Non-pigmented ciliary epithelial cell (primary cell): ENCODE measurements at places on chromosomes 16 and 17.

- DNase-seq = no peak
Observed at GRCh38 chr16:52366983-52367382, 180.0 kb downstream of the TOX3 start.

DNA sequence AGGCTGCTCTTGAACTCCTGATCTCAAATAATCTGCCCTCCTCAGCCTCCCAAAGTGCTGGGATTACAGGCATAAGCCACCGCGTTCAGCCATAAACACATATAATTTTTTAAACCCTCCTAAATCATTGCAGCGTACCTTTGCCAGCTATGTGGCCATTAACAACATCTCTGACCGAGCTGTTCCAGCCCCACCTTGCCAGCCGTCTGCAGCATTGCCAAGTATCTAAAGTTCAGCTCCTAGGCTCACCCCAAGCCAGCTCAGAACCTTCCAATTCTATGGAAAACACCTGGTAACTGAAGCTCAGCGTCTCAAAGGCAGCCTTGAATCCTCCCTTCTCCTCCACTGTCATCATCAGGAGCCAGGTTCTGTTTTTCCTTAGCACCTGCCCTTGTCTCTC, 5.1 kb upstream of the MEIOB start:
- DNase-seq = no peak

DNA sequence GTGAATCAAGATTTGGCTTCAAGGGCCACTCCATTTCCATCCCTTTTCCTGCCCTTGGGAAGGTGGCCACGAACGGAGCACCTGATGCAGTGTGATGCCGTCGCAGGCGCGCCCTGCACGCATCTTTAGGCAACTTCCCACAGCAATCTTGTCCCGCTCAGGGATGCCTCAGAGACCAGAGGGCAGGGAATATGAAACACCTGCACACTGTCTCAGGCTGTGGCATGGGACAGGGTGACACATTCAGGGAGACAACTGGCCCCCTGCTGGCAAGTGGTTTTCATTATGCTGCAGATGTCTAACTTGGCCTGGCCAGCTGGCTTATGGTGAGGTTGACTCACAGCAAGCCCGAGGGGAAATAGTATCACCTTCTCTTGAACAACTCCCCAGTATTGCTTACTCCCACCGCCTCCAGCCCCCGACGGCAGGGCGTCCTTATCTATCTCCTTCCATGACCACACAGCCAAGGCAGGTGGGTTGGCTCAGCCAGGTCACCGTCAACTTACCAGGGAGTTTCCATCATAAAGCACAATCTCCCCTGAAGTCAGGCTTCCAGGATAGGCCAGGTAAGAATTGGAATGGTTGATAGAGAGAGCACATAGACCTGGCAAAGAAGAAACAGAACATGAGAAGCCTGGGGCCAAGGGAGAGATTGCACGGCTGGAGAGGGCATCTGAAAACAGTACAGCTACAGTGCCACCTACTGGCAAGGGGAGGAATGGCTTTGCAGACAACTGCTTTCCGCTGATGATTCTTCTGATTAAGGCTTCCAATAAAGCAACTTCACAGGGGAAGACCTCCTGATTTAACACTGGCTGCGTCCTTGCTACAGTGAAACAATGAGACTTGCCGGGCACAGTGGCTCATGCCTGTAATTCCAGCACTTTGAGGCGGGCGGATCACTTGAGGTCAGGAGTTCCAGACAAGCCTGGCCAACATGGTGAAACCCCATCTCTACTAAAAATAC, 21.1 kb downstream of the WIPI1 start:
- peak; percentile 58 for DNase-seq

GRCh38 chr17:71413935-71414334, 706.9 kb upstream of the SOX9 start:
- no peak for DNase-seq

- no peak for DNase-seq
Observed at GRCh38 chr17:44115585-44116415, 7.6 kb downstream of the HDAC5 start.

DNA sequence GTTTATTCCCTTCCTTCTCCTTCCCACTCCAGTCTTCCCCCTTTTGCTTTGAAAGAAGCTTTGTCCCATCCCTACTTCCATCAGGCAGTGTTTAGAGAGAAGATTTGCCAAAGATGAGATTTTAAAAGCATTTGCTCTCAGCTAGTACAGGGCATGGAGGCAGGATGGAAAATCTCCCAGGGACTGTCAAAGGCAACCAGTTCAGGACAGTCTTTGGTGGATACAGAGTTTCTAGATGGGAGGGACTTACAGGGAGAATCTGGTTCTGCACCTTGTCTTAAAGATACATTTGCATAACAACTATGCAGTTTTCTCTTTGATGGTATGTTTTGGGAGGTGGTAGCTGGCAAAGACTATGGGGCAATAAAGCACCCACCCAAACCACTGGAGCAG, 26.2 kb downstream of the CHD9 start:
- no peak for DNase-seq

GRCh38 chr17:29514792-29515191, 52.0 kb downstream of the ABHD15 start:
- DNase-seq = no peak

GRCh38 chr17:60857556-60858080, 180.0 kb downstream of the BCAS3 start:
- DNase-seq = no peak

DNA sequence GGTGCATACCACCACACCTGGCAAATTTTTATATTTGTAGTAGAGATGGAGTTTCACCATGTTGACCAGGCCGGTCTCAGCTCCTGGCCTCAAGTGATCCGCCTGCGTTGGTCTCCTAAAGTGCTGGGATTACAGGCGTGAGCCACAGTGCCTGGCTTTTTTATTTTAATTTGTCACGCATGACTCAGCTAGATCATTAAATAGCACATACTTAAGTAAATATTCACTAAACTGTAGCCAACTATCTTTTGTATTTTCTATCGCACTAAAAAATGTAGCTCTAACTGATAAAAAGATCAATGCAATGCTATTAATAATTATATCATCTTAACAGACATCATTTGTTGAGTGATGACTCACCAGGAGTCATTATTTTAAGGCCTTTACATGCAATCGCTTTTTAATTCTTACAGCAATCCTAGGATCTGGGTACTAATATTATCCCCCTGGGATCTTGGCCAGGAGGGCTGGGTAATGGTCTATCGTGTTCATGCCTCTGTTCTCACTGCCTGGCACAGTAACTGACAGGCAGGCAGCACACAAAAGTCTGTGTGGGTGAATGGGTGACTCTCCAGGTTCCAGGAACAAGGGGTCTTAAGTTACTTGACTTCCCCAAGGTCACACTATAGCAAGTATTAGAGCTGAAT, 693.5 kb upstream of the EEF2KMT start:
- no peak for DNase-seq

GRCh38 chr16:81180578-81180977, 57.9 kb upstream of the BCO1 start:
- DNase-seq = no peak

- DNase-seq = no peak
Observed at GRCh38 chr16:81216706-81217105, 21.8 kb upstream of the BCO1 start.

GRCh38 chr16:53991754-53992378, 287.9 kb downstream of the FTO start:
- peak; percentile 32 for DNase-seq

DNA sequence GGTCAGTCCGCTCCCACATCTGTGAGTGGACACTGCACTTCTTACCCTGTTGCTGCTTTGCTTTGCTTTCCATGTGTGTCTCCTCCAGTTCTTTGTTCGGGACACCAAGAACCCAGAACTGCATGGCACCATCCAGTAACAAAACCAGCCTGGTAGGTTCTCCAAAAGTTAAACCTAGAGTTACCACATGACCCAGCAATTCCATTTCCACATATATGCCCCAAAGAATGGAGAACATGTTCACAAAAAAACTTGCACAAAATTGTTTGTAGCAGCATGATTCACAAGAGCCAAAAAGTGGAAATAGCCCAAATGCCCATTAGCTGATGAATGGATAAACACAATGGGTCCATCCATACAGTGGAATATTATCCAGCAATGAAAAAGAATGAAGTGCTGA, 10.3 kb upstream of the CCL22 start:
- no peak for DNase-seq

GRCh38 chr17:41377546-41377945, 4.6 kb downstream of the KRT34 start:
- no peak for DNase-seq

- DNase-seq = no peak
Observed at GRCh38 chr17:68509141-68510057, 2.8 kb upstream of the PRKAR1A start.

- DNase-seq = no peak
Observed at GRCh38 chr16:28188085-28188916, 23.5 kb downstream of the XPO6 start.

DNA sequence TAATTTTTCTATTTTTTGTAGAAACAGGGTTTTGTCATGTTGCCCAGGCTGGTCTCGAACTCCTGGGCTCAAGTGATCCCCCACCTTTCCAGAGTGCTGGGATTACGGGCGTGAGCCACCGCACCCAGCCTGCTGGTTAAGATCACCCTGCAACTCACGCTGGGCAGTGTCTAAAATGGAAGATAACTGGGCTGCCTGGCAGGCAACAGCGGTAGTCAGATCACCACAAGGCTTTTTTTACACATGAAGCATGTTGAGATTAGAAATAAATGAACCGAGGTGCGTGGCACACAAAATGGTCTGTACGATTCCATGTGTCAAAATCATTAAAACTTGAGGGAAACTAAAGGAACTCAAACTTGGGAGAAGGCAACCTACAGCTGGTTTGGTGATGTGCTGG, 26.7 kb downstream of the ZNF276 start:
- DNase-seq = no peak

DNA sequence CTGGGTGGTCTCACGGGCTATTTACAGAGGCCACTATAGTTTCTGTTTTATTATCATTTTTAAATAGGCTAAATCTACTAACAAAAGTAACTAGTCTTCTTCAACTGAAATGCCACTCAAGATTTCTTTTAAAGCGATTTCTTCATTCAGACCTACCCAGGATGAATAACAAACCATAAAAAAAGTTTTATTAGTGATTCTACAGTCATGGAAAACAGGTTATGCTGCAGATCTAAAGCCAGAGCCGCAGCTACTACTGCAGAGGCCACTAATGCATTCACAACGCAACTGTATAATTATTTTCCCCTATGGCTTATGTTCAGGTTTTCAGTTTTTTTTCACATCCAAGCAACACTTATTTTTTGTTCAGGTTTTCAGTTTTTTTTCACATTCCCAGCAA, 136.2 kb upstream of the AXIN2 start:
- DNase-seq = no peak

DNA sequence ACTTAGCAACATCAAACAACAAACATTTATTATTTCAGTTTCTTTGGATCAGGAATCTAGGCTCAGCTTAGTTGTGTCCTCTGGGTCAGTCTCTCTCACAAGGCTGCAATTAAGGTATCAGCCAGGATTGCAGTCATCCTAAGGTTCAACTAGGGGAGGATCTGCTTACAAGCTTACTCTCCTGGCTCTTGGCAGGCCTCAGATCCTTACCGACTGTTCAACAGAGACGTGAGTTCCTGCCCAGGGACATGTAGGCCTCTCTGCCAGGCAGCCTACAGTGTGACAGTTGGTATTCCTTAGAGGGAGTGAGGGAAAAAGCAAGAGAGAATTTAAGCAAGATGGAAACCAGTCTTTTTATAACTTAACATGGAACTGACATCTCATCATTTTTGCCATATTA, 294.0 kb downstream of the ZFHX3 start:
- DNase-seq = no peak

- DNase-seq = no peak
Observed at GRCh38 chr16:14650629-14651028, 17.9 kb downstream of the BFAR start.

GRCh38 chr17:16453493-16453851, 38.1 kb downstream of the TRPV2 start:
- DNase-seq = no peak

- DNase-seq = no peak
Observed at GRCh38 chr17:19370493-19370960, 7.8 kb upstream of the MAPK7 start.

DNA sequence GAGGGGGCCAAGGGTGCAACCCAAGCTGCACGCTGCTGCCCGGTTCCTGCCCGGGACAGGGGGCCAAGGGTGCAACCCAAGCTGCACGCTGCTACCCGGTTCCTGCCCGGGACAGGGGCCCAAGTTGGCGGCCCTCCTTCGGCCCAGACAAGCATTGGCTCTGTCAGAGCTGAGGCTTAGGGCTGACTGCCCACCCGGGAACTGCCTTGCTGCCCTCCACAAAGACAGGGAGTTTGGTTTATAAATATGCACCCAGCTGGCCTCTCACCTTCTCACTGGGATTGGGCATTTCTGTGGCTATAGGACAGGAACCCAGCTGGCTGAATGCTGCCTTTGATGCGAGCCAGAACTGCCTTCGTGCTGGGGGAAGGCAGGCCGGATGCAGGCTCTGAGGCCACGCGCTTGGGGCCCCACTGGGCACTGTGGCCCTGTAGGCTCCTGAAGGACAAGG, 105.7 kb downstream of the IRX5 start:
- no peak for DNase-seq

GRCh38 chr16:74304164-74304834, 7.7 kb downstream of the PSMD7 start:
- no peak for DNase-seq

DNA sequence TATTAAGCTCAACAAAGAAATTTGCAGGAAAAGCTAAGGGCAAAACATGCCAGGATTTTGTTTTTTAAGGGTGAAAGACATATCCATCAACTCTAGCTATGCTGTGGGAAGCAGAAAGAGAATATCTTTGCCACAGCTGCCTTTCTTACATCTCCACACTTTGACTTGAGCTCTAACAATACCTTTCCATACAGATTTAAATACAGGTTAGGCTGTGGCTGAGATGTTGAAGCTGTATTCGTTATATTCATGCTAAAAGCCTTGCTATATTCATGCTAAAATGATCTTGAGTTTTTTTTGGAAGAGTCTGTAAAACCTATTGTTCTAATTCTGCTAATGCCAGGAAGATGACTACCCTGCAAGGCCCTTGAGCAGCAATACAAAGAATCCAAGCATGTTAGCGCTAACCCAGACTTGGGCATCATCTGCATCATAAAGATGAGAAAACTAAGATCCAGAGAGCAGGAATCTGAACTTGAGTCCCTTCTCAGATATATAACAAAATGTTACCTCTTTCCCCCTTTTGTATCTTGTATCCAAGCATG, 204.8 kb upstream of the C17orf78 start:
- no peak for DNase-seq

DNA sequence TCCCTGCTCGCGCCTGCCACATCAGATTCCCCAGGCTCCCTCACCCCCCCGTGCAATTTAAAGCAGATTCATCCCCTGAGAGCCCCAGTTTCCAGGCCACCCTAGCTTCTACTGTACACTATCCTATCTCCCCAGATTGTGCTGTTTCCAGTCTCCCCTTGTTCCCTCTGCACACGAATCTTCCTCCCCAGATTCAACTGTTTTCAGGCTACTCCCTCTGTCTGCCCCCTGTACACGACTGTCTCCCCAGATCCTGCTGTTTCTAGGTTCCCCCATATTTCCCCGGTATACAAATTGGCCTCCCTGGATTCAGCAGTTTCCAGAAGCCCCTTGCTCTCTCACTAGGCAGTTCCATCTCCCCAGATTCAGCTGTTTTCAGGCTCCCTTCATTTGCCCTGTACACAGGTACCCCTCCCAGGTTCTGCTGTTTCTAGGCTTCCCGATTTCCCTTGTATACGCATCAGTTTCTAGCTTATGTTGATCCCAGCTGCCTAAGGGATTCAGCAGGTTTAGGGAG, 22.9 kb downstream of the COPZ2 start:
- DNase-seq = no peak
